ENCODE measurements at places on chromosomes 1 and 21.

- DNase-seq = no peak
Observed at GRCh38 chr1:11311816-11312755, 39.1 kb downstream of the UBIAD1 start.

DNA sequence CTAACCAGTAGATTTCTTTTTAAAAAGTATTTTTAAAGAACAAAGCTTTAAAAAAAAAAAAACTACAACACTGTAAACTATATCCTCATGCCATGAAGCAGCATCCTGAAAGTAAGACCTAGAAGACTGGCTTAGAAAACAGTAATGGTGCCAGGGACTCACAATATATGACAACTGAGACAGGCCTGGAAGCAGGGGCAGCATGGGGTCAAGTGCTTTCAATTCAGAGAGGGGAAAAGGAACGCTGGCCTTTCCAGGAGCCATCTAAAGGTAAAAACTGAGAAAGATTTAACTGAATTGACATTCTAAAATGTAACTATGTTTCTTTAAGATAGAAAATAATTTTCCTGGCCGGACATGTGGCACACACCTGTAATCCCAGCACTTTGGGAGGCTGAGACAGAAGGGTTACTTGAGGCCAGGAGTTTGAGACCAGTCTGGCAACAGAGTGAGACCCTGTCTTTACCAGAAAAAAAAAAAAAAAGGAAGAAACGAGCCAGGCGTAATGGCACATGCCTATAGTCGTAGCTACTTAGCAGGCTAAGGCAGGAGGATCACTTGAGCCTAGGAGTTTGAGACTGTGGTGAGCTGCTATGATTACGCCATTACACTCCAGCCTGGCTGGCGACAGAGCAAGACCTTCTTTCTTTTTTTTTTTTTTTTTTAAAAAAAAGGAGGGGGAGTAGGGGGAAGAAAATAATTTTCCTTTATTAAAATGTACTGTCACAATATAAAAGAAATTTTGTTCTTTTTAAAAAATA lies 54.1 kb downstream of the SLC35D1 start:
- DNase-seq = no peak

- DNase-seq = no peak
Observed at GRCh38 chr1:92362970-92363369, 64.1 kb downstream of the RPAP2 start.

DNA sequence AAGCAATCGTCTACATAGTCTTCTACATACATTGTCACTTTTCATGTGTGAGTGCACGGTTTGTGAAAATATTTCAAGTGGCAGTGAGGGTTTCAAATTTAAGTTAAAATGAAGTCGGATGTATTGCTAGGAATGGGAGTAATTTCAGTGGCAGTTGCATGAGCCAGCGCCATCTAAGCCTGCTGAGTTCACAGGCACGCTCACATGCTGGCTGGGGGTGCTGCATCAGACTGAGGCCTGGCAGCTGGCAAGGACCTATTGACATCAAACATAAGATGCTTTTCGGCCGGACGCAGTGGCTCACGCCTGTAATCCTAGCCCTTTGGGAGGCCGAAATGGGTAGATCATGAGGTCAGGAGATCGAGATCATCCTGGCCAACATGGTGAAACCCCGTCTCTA lies 80.7 kb downstream of the UBE4B start:
- DNase-seq = no peak

GRCh38 chr1:40931601-40932000 lies 47.9 kb upstream of the CTPS1 start:
- DNase-seq = no peak

DNA sequence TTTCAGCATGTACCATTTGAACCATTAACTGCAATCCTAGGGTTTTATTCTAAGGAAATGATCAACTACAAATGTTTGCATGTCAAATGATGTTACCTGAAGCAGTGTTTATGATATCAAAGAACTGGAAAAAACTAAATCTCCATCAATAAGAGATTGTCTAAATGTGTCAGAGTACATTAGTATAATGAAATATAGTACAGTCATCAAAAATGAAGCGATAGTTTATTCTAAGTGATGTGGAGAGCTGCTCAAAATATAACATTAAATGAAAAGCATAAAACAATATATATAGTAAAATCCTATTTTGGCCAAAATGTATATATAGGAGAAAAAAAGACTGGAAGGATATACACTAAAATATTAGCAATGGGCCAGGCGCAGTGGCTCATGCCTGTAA lies 24.0 kb downstream of the AKNAD1 start:
- DNase-seq = no peak

GRCh38 chr1:238647877-238648276 lies 738.5 kb upstream of the CHRM3 start:
- no peak for DNase-seq

GRCh38 chr1:107252271-107252670 lies 111.4 kb downstream of the NTNG1 start:
- DNase-seq = no peak

DNA sequence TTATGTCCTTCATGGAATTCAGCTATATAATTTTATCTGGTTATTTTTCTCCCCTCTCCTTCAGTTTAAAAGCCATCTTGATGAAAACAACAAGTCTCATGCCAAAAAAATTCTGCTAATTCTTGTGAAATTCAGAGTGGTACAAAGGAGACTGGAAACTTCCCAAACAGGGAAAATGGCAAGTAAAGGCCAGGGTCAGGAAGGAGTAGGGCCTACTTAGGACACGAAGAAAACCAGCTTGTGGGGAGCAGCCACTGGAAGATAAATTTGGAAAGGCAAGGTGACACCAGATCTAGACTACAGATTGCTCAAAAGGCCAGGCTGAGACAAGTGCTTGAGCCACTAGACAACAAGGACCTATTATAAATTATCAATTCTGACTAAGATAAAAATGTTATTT lies 6.4 kb downstream of the TSTD1 start:
- DNase-seq = no peak

DNA sequence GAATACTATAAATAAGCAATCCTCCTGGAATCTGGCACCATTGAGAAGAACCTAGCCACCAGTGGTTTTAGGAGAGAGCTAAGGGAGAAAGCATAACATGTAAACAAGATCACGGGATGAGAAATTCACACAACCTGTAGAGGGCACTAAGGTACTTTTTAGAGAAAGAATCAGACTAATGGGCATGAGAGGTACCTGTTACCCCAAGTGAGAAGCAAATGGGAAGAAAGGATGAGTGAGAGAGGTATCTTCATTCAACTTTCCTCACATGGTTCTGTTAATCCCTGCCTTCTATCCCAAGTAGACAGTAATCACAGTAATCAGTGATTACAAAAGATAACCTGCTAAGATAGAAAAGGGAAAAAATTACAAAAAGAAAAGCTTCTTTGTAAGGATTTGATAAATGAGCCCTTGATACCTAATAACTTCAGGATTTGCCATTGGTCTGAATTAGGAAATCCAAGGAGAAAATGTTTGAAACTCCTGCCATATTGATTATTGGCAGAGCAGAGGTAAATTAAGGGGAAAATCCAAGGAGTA lies 251.1 kb upstream of the ADGRL2 start:
- peak; percentile 43 for DNase-seq

GRCh38 chr1:26279456-26280332 lies at the start of gene SH3BGRL3:
TSS of gene SH3BGRL3 (plus strand) at chr1:26280086. CDS start at chr1:26280156, 70 bp downstream.
- peak; percentile 80 for DNase-seq

DNA sequence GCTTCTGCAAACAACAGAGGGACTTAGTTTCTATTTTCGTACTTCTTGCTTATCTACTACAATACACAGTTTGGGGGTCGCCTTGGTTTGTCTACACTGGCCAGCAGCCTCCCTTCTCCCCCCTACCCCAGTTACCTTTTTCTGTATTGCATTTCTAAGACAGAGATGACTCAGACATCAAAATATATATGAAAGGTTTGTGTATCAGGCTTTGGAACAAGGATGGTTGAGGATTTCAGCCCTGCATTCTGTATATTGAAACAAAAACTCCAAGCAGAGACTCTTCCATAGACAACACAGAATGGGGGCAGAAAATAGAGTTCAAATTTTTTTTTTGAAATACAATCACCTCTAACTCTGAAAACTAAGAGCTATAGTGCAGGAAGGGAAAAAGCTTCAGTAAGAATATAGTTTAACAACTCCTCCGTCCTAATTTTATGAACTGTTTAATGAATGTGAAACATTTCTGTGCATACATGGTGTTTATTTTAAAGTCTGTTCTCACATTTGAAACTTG lies 1.9 kb downstream of the SAMD13 start:
- peak; percentile 26 for DNase-seq

- no peak for DNase-seq
Observed at GRCh38 chr1:39378377-39378776, 113.1 kb upstream of the BMP8A start.

DNA sequence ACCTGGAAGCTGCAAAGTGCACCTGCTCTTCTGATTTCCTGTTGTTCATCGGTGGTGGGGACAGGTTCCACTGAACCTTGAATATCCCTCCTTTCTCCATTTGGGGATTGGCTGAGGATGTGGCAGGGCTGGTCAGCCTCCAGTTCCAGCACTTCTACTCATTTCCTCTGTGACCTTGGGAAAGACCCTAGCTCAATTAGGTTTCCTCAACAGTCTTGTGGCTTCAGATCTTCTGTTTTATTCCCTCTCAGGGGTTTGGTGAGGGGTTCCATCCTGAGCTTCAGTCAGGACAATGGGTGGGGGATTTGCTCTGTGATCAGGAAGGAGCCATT lies 317.1 kb upstream of the PROX1 start:
- no peak for DNase-seq
